ENCODE measurements at places on chromosomes 2 and 18. TPM values are rescaled to one million over a fixed set of nuclear protein-coding genes. Genes with fewer than 3 reads are reported as not detected.
A peak's percentile ranks its signal among the peaks of the same experiment; 100 is the strongest.

Gene DNAJC5G
- total RNA-seq = 0.19 TPM

Gene CNRIP1
- not detected for total RNA-seq

Gene ADCYAP1
- total RNA-seq = not detected

Gene GAREM2
- total RNA-seq = 1.4 TPM

Gene SLC4A5
- total RNA-seq = 2.9 TPM

Gene HNMT
- total RNA-seq = not detected

Gene ANKRD29
- total RNA-seq = not detected

Gene FABP1
- total RNA-seq = not detected

GRCh38 chr18:23458830-23459529 lies 5.9 kb downstream of the RIOK3 start:
- no peak for DNase-seq

GRCh38 chr2:70240599-70240998 lies 7.8 kb downstream of the TIA1 start:
- DNase-seq = no peak

DNA sequence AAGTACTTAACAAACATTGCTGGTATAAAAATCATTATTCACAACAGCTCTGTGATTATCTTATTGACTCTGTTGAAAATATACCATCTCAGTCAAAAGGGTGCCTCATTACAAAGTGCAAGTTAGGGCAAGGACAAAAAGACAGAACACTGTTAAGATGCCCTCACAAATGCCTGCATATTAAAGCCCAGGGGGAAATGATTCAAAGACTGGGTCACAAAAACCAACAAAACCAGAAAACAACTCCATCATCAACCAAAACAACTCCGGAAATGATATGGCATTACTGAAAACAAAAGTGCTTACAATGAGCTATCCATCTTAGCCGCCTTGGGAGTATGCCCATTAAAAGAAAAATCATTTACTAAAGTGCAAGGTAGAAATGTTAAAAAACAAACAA lies 9.9 kb downstream of the PLA2R1 start:
- DNase-seq = no peak

DNA sequence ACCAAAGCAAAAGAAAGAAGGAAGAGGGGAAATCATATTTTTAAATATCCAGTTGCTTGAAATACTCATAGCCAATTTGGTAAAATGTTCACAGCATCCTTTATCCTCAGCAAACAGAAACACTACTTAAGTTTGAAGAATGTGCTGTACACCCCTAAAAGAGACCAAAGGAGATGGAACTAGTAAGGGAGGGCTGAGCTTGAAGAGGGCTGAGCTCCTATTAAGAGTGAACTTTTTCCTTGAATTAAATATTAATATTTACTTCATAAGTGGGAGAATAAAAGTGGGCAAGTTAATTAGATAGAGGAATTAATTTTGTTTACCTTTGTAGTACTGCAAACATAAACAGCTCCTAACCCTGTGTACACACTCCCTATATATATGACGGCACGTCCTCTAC lies 7.0 kb downstream of the EVX2 start:
- DNase-seq = no peak

GRCh38 chr18:48855422-48856377 lies 95.1 kb downstream of the SMAD7 start:
- peak; percentile 29 for DNase-seq

DNA sequence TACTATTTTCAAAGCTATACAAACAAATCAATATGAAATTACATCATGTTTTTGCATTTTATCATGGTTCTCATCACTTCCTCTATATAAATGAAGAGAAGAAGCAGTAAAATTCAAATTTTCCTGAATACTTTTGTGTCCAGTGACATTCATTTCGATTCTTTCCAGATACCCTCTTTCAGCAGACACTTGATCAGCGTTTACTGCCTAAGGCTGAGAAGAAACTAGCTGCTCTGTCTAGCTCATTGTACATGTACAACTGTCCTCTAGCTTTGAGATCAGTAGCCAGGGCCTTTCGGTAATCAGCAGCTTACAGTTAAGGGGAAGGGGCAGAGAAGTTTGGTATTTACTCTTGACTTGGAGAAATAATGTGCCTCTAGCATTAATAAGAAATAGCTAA lies 4.8 kb downstream of the VRK2 start:
- DNase-seq = no peak

- DNase-seq = peak; percentile 76
These were observed 135.8 kb downstream of the IKZF2 start for GRCh38 chr2:213015387-213016165.

GRCh38 chr2:188917632-188918031 lies 56.5 kb upstream of the COL3A1 start:
- DNase-seq = no peak

GRCh38 chr2:138486363-138487198 lies 15.0 kb upstream of the SPOPL start:
- DNase-seq = no peak

- DNase-seq = peak; percentile 27
These were observed 32.2 kb downstream of the IKZF2 start for GRCh38 chr2:213119061-213119809.

DNA sequence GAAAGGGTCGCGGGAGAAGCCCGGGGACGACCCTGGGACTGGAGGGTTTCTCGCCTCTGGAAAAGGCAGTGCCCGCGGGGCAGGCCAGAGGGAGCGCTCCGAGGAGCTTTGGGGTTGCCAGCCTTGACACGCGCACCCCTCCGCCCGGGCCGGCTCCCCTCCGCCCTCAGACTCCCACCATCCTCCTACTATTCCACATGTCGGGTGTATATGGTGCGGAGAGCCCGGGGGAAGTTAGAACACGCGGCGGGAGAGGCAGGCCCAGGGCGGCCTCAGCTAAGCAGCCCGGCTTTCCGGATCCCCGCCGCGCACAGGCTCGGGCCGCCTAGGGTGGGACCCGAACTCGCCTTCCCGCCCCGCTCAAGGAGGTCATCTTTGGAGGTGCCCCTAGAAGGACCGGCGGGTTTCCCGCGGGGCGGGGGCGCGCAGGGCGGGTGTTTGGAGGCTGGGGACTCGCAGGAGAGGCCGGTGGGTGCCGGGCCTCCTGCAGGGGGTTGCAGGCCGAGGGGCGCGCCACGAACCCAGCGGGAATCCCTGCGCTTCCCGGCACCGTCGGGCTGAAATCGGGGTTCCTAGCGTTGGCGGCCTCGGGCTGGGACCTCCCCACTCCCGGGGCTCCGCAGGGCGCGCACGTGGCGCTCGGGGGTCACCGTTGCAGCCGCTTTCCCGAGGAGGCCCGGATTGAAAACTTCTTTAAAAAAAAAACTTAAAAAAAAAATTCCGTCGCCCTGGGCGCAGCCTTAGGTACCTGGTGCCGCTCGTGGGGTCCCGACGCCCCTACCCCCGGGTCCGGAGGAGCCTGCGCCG lies 3.7 kb downstream of the NFATC1 start:
- peak; percentile 51 for DNase-seq

GRCh38 chr2:41736586-41736985 lies 311.2 kb upstream of the PKDCC start:
- DNase-seq = no peak

DNA sequence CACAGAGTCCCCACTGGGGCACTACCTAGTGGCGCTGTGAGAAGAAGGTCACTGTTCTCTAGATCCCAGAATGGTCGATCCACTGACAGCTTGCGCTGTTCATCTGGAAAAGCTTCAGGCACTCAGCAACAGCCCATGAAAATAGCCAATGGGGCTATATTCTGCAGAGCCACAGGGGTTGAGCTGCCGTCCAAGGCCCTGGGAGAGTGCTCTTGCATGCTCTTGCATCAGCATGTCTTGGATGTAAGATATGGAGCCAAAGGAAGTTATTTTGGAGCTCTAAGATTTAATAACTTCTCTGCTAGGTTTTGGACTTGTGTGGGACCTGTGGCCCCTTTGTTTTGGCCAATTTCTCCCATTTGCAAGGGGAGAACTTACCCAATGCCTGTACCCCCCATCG lies 164.7 kb upstream of the HNMT start:
- no peak for DNase-seq

- peak; percentile 61 for DNase-seq
These were observed 162.1 kb downstream of the ZEB2 start for GRCh38 chr2:144357623-144358373.

- DNase-seq = no peak
These were observed 19.5 kb downstream of the TRAF3IP1 start for GRCh38 chr2:238339814-238340213.
